CD4-positive, alpha-beta T cell treated with Interleukin-6 at 100 ng/mL for 8 hours (primary cell): ENCODE measurements at places on chromosomes 4 and X.

DNA sequence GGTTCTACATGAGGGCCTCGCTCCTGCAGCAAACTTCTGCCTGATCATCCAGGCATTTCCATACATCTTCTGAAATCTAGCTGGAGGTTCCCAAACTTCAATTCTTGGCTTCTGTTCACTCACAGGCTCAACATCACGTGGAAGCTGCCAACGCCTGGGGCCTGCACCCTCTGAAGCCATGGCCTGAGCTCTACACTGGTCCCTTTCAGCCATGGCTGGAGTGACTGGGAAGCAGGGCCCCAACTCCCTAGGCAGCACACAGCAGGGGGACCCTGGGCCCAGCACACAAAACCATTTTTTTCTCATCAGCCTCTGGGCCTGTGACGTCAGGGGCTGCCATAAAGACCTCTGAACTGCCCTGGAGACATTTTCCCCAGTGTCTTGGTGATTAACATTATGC, 542.7 kb downstream of the TLL1 start:
- DNase-seq = no peak

DNA sequence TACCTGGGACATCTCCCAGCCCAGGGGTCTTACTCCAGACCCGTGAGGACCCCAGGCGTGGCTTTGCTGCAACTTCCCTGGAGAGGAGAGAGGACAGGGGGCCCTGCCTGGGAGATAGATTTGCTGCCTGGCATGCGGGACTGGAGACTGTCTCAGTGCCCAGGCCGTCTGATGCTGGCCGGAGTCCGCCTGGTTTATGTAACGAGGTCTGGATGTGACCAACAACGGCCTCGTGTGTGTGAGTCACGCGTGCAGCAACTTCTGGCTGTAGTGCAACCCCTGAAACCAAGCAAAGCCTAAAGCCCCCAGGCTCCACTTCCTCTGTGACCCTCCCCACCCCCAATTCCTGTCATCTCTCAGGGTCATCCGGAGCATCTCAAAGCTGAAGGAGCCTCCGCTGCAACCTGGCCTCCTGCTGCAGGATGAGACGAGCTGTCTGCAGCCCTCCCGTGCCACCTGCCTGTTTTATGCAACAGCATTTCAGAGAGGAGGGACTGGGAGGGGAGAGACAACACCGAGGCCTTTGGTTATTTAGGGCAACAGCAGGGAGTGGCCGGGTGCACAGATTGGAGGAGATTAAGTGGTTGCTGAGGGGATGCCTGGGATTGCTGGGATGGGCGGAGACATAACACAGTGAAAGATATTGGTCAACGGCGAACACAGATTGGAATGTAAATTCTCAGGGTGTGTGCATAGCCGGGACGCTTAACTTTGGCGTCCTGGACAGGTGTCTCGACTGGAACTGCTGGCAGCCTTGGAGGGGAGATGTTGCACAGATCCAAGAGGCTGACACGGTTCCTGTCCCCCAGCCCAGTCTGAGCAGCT, 16.0 kb downstream of the XG start:
- no peak for DNase-seq

- DNase-seq = no peak
Observed at GRCh38 chr4:151323667-151324066, 1.7 kb downstream of the SH3D19 start.

DNA sequence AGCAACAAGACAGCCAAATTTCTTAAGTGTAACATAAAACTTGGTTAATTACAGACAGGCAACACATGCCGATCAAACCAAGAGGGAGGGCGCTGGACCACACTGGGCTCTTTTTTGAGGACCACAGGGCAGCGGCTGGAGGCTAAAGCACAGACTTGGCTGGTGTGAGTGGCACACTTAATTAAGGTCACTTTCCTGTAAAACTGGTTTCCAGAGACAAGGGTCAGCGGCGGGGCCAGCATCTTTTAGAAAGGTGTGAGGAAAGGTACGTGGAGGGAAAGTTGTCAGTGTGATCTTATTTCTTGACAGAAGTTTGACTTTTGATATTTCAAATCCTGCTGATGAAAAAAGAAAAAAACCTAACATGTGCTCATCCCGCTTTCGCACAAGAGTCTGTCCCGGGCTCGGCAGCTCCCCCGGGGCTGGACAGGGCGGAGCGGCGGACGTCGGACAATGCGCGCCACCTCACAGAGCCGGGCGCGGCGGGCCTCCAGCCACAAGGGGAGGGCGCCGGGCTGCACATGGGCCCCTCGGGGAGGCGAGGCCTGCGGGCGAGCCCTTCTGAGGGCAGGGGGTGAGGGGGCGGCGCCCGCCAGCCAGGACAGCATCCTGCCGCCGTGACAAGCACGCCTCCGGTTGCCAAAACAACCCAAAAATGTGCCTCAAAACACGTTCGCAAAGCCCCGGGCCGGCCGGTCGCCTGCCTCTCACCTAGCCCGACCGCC, 660 bp upstream of the HSPA4L start:
- no peak for DNase-seq

DNA sequence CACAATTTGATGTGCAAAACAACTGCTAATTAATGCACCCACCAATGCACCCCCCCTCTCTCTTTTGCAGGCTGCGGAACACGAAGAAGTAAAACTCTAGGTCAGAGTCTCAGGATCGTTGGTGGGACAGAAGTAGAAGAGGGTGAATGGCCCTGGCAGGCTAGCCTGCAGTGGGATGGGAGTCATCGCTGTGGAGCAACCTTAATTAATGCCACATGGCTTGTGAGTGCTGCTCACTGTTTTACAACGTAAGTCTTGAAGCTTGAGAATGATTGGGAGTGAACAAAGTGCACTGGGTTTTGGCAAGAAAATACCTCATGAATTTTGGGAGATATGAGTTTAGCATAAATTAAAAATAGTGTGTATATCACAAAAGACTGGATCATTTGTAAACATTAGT, 28.9 kb downstream of the TMPRSS11E start:
- DNase-seq = no peak

DNA sequence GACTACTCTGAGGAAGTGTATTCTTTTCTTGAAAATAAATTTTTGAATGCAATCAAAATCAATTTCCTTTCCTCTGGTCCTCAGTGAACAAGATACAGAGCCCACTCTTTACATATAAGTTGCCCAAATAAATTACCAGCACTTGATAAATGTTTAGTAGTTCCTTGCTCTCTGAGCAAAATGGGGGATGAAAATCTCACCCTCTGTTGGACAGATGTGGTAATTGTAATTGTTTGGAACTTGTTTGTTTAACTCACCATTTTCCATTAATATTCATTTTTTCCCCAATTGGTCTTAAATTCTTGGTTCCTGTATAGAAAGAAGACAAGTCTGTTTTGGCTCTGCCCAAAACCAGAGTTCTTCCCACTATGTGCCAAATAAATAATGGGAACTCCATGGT, 146.3 kb downstream of the LDB2 start:
- no peak for DNase-seq

DNA sequence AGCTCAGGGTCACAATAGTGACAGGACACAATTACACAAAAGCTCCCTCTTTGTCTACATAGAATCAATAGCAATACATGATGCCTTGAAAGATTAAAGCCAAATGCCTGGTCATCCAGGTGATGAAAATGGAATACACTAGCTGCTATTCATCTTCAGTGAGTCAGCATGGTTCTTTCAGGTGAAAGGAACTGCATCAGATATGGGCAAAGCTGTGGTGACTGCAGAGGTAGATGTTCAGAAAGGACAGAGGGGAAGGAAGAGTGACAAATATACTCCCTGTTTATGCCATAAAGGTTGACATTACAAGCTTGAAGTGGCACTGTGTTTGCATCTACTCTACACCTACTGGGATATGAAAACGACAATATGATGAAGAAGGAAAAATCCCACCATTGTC, 20.0 kb upstream of the FTHL17 start:
- no peak for DNase-seq

DNA sequence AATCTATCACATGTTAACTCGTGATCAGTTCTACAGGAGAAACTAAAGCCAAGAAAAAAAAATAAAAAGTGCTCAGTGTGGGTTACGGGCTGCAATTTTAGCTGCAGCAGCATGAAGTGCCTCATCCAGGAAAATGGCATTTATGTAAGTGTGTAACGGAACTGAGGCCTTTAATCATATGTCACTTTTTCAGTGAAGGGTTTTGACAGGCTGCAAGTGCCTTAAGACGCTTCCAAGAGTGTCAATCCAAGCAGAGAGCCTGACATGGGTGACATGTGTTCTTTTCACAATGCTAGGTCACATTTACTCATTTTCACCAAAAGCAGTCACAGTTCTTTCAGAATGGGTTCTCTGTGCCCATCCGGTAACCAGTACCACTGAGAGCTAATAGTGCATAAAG, 604.6 kb downstream of the RAB28 start:
- no peak for DNase-seq

DNA sequence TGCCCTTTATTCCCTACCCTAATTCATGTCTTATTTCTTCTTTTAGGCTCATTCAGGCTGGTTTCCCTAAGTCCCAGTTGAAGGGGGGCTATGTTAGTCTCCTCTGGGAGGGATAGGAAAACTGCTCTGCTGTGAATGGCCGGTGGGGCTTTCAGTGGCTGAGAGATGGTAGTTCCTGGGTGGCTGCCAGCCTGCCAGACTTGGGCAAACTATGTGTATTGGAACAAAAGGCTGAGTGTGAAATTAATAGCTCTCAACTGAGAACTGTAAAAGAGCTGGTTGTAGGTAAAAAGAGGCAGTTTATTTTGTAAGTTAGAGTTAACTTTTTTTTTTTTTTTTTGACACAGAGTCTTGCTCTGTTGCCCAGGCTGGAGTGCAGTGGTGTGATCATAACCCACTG, 28.8 kb downstream of the ARHGAP10 start:
- no peak for DNase-seq

GRCh38 chr4:4302416-4302815, 12.4 kb downstream of the ZBTB49 start:
- DNase-seq = no peak

GRCh38 chr4:116882503-116882902, 202.9 kb downstream of the TRAM1L1 start:
- DNase-seq = no peak

DNA sequence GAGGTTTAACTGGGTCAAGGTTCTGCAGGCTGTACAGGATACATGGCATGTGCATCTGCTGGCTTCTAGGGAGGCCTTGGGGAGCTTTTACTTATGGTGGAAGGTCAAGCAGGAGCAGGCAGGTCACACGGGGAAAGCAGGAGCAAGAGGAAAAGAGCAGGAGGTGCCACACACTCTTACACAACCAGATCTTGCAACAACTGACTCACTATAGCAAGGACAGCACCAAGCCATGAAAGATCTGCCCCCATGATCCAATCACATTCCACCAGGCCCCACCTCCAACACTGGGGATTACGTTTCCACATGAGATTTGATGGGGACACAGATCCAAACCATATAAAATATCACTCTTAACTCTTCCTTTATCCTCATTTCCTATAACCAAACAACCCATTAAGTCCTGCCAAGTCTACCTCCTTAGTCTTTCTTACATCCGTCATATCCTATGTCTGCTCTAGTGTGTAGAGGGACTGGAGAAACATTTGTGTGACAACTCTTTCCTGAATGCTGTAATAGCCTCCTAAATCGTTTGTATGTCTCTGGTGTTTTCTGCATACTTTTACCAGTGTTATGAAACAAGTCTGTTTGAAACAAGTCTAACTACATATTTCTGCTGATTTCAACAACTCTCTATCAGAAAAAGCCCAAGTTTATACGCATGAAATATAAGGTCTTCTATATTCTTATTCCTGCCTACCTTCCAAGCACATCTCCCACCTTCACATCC, 8.3 kb upstream of the RAP2C start:
- DNase-seq = no peak

DNA sequence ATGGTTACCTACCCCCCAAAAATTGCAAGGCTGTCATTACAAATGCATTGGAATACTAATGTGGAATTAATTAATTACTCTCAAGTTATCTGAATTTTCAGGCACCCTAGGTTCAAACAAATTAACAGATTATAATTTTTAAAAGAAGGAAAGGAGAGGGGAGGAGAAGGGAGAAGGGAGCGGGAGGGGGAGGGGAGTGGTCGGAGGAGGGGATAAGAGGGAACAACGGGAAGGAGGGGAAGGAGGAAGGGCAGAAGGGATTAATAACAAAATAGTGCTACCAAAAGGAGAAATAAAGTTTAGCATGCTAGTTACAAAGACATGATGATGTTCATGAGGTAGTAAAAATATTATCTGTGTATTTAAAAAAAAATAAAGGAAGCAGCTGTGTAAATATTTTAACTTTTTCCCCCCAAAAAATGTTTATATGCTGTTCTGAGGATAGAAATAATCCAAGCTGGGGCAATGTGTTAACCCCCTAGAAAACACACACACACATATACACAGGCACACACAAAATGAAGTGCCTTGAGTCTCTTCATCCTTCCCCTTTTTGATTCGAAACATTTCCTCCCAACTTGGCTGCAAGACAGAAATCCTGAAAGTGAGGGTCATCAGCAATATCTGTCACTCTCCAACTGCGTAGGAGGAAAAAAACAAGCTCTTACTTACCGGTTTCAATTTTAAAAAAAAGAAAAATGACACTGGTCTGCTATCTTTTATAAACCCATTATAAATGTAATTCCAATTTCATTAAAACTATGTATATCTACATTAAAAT, 58.8 kb downstream of the PPP3CA start:
- no peak for DNase-seq

GRCh38 chr4:21811565-21811964, 137.0 kb downstream of the KCNIP4 start:
- no peak for DNase-seq

DNA sequence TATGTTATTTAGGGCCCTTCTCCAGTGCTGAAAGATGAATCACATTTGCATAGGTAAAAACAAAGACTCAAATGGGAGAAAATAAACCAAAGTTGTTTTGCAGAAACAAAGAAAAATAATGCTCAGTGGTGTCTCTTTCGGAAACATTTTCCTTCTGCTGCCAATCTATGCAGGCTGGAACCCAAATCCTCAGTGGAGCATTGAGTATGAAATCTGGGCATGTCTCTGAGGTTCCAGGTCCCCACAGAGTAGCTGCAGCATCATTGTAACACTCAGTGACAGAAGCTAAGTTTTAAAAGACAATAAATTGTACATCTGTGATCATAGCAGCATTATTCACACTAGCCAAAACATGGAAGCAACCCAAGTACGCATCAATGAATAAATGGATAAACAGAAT, 303.6 kb downstream of the FBXW7 start:
- DNase-seq = no peak

- DNase-seq = no peak
Observed at GRCh38 chr4:26879805-26880204, 19.2 kb downstream of the STIM2 start.

DNA sequence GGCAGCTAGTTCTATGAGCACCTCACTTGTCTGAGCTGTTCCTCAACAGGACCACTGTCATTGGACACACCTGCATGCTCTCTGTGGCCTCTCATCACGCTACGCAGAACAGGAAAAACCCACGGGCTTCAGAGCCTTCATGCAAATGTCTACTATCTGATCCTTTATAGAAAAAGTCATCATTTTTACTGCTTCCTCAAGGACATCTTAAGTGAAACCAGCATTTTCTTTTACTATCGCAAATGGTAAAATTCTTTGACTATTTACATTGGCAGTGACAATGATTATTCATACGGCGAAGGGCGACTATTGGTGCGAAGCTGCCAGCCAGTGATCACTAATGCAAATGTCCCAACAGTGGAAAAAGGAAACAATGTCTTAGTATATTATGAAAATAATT, 147.0 kb downstream of the AFAP1 start:
- DNase-seq = no peak

- DNase-seq = no peak
Observed at GRCh38 chr4:94695384-94695783, 62.4 kb upstream of the BMPR1B start.
